NCI-H524 treated with DMSO at 0.1 percent for 48 hours (cell line): ENCODE measurements at places on chromosomes 12 and 14.

GRCh38 chr12:4034921-4035320, 161.7 kb upstream of the PARP11 start:
- no peak for DNase-seq

- DNase-seq: no peak
These were observed 11.1 kb downstream of the SVOP start for GRCh38 chr12:109009766-109010165.

- no peak for DNase-seq
These were observed 13.9 kb downstream of the CSRP2 start for GRCh38 chr12:76864791-76865400.

DNA sequence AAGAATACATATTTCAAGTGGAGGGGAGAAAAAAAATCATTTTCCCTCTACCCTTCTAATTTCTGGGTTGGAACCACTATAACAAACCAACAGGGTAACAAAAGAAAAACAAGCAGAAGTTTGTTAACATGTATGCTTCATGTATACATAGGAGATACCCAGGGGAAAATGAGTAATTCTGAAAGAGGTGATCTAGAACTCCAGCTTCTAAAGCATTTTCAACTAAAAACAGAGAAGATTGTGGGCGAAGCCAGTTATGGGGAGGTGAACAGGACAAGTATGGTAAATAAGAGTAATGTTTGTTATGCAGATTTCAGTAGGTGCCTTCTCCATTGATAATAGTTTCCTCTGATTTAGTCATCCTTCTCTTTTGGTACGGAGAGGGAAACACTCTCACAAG, 16.7 kb downstream of the FNTB start:
- DNase-seq: no peak

GRCh38 chr12:48781750-48782456, 7.0 kb downstream of the ADCY6 start:
- DNase-seq: no peak

GRCh38 chr14:77119851-77120250, 21.7 kb downstream of the ZDHHC22 start:
- no peak for DNase-seq

GRCh38 chr12:17015501-17015900, 409.5 kb upstream of the LMO3 start:
- no peak for DNase-seq
